Lung microvascular endothelial cell (primary cell): ENCODE measurements at places on chromosomes 7 and 10. TPM values are rescaled to one million over a fixed set of nuclear protein-coding genes. Genes with fewer than 3 reads are reported as not detected.

The CREB5 gene
- total RNA-seq, result 2.4 and 3.2 TPM in 2 replicates

The HOXA1 gene
- 0.40 and 0.44 TPM in 2 replicates for total RNA-seq

The CHST12 gene
- 2.8 and 3.8 TPM in 2 replicates for total RNA-seq

The NAT16 gene
- not detected in 2 replicates for total RNA-seq

The TAS2R41 gene
- total RNA-seq, result not detected in 2 replicates

The MYO3A gene
- not detected in 2 replicates for total RNA-seq

The RPEL1 gene
- under 0.01 and 0.20 TPM in 2 replicates for total RNA-seq

The SLC13A1 gene
- not detected in 2 replicates for total RNA-seq

The CHN2 gene
- 0.44 and 0.79 TPM in 2 replicates for total RNA-seq

The IGFBP3 gene
- total RNA-seq, result 1.5 and 2.4 TPM in 2 replicates

The GDF2 gene
- not detected in 2 replicates for total RNA-seq

The ATOH7 gene
- total RNA-seq, result not detected in 2 replicates

The ZPBP gene
- total RNA-seq, result not detected in 2 replicates

The CDK6 gene
- 24.0 and 30.4 TPM in 2 replicates for total RNA-seq

The SKIDA1 gene
- total RNA-seq, result 1.1 and 1.4 TPM in 2 replicates

The EGFR gene
- total RNA-seq, result 0.20 and 0.65 TPM in 2 replicates

The FEZF1 gene
- not detected in 2 replicates for total RNA-seq

GRCh38 chr10:99742254-99742653, 10.2 kb downstream of the CUTC start:
- no peak for DNase-seq

DNA sequence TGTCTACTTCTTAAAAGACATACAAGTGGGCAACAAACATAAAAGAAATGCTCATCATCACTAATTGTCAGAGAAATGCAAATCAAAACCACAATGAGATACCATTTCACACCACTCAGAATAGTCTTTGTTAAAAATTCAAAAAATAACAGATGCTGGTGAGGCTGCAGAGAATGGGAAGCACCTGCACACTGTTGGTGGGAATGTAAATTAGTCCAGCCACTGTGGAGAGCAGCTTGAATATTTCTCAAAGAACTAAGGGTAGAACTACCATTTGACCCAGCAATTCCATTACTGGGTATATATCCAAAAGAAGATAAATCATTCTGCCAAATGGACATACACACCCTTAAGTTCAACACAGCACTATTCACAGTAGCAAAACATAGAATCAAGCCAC, 61.8 kb upstream of the STEAP1 start:
- DNase-seq, result no peak

- DNase-seq, result no peak
Observed at GRCh38 chr7:139112316-139112715, 2.8 kb upstream of the ZC3HAV1 start.

GRCh38 chr7:157554393-157555238, 217.8 kb downstream of the DNAJB6 start:
- no peak for DNase-seq

DNA sequence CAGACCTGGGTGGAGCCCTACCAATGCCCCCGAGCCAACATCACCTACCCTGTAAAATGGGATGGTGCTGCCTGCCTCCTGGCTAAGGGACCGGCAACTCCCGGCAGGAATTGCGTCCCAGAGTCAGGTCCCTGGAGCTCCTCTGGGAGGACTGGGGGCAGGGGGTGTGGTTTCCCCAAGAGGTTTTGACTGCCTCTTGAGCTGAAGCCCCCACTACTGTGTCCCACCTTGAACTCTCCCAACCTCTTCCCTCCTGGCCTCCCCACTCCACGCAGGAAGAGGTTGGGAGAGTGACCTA, 1.3 kb downstream of the SH2B2 start:
- no peak for DNase-seq

- DNase-seq, result peak; percentile 14
Observed at GRCh38 chr10:78752708-78753107, 316.1 kb upstream of the ZMIZ1 start.

DNA sequence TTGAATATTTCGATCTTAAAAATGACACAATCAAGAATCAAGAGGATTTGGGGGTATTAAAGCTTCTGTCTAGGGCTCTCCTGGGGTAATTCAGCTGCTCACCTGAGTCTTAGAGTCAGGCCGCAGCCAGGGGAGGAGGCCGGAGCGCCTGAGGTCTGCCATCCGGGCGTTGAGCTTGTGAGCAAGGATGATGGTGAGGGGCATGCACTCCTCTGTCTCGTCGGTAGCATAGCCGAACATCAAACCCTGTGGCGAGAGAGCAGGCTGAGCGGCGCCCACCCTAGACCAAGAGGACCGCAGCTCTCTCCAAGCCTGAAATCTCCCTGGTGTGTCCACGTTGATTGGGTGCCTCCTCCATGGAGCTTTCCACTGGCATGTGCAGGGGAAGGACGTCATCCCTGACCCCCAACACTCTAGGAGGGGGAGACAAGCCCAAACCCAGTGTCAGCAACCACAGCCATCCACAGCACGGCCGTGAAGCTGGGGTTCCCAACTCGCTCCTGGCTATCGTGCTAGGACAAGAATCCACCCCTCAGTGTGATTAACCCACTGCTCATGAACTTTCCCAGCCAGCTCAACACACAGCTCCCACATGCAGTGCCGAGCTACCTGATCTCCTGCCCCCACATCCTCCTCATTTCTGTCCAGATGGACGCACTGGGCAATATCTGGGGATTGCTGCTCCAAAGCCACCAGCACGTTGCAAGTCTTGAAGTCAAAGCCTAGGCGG, 9.2 kb downstream of the MAT1A start:
- DNase-seq, result no peak

DNA sequence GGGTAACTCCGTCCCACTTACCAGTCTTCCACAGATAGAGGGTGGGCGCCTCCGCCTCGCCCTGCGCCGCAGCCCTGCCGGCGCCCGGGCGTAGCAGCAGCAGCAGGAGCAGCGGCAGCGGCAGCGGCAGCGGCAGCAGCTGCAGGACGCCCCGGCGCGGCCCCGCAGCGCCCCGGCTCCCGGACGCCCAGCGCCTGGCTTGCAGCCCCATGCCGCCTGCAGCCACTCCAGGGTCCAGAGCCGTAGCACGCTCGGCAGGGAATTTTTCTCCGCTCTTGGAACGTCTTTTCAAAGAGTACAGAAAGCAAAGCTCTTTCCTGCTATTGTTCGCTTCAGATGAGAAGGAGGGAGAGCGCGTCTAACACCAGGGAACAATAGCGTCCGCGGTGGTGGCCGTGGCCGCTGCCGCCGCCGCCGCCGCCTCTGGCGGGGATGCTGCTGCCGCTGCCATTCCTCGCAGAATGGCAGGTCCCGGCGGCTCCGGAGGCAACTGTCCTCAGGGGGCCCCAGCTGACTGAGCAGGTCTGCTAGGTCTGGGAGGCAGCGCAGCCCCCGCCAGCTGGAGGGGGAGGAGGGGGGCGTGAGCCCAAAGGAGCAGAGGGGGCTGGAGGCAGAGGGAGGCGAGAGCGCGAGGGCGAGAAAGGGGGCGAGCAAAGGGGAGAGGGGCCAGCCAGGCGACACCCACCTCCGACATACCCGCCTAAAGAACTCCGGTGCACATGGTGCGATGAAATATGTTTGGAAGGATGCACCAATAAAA, at the start of gene THSD7A:
Gene THSD7A (minus strand): TSS at position 463 of the 760 bp plus-strand sequence. CDS start 252 bp downstream, at position 211.
- peak; percentile 81 for DNase-seq

DNA sequence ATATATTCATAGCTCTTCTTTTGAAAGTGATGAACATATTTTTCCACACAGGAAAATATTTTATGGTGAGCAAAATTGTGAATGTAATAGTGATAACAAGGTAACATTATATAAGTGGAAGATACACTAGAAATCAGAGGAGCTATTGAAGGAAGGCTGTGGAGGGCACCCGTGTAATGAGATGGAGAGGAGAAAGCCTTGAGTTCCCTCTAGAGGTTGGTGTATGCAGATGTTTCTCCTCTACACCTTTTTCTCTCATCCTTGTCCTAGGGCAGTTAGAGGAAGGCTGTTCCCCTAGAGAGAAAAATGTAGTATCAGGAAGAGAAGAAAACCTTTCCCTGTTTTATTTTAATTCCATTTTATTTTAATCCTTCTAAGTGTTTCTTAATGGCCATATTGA, 54.6 kb upstream of the NRG3 start:
- DNase-seq, result no peak

GRCh38 chr7:112362053-112362650, 88.1 kb upstream of the IFRD1 start:
- no peak for DNase-seq

DNA sequence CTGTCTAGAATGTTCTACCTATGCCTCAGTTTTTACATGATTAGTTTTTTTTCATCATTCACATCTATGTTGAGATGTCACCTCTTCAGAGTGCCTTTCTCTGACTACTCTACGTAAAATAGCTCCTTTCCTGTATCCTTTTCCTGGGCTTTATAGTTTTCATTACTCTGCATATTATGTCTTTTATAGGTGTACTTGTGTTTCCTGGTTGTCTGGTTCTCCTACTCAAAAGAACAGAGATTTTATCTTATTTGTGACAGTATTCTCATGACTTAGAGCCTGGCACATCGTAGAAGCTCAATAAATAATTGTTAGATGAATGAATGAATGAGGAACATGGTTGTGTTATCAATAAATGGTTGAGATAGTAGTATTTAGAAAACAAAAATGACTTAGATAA, 17.9 kb downstream of the STEAP1 start:
- DNase-seq, result no peak

- no peak for DNase-seq
Observed at GRCh38 chr10:51403521-51403920, 295.9 kb downstream of the CSTF2T start.

DNA sequence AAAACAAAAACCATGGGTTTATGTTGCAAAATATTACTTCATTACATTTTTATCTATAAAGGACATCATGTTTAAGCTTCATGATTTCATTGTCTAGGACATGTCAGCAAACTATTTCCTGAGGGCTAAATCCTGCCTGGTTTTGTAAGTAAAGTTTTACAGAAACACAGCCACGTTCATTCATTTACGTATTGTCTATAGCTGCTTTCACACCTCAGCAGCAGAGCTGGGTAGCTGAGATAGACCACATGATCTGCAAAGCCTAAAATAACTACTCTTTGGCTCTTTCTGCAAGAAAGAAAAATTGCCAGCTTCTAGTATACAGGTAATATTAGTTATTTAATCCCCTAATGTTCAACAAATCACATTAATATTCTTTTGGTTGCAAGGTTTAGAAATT, 12.7 kb upstream of the PIP4K2A start:
- no peak for DNase-seq

DNA sequence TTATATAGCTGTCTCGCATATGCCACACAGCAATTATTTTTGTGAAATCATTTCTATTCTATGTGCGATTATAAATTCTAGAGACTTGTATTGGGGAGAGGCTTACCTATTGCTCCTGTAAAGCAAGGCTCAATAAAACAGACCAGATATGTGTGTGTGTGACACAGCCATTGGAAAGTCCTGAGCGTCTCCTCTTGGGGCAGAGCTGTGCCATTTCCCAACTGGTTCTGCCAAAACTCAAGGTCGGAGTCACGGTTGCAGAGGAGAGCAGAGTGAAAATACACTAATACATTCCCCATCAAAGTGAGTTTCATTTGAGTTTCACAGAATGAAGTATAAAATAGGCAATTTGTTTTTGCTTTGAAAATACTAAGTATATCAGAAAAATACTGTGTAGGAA, 567.4 kb upstream of the FZD8 start:
- no peak for DNase-seq

DNA sequence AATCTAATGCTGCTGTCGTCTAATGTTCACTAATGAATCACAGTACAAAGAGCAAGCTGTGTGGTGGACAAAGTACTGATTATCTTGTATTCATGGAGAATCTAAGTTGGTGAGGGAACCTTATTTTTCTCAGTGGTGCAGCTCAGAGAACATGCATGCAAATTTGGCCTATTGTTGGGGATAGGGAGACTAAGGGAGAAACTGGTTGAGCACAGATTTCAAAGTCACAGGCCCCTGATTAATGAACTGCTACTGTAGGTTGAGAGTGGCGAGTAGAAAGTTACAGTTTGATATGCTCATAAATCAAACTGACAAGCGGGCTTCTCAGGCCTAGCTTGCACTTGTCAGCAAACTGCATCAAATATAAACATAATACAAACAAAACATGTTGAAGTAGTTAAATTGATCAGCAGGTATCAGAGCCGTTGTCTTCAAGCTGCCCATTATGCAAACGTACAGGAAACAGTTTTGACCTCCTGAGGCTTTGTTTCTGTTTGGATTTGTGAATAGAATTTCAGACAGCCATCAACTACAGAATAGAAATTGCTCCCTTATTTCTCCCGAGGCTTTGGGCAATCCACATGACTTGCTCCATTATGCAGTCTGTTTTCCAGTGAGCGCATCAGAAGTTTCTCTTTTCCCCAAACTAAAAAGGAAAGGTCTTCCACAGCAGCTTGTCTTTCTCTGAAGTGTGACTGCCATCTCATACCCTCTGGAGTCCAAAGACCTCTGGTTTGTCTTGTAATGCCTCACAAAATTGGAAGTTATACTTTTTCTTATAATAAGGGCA, 215.8 kb downstream of the FOXP2 start:
- DNase-seq, result no peak

- DNase-seq, result no peak
Observed at GRCh38 chr10:14439451-14440259, 108.9 kb upstream of the FRMD4A start.

DNA sequence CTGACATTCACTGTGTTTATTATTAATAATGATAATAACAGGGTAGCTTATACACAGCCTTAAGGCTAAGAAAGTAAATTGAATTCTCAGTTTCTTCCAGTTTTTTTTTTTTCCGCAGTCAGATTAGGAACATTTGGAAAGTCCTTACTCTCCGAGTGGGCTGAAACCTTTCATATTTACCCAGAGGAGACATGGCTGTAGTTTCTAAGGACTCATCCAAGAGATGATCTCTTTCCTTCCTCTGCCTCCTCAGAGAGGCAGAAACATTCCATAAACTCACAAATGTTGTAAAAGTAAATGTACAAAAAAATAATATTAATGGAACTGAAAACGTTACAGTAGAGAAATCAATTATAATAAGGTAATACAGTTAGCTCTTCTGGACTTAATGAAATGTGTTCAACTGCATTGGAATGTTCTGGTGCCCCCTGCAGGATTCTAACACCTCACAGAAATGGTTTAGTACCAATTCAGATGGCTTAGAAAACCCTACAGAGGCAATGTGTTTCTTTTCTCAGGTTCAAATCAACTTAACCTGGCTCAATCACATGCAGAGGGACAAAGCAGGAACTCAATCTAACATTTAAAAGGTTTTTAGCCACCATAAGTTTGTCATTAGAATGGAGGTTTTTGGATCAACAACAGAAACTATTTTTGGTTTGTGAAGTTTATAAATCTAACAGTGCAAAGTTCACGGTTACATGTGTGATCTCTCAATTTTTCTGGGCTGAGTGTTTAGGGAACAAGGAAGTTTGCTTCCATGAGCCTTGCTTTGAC, 71.7 kb downstream of the ICA1 start:
- DNase-seq, result peak; percentile 67

GRCh38 chr10:119702583-119702982, 23.3 kb upstream of the INPP5F start:
- DNase-seq, result no peak

DNA sequence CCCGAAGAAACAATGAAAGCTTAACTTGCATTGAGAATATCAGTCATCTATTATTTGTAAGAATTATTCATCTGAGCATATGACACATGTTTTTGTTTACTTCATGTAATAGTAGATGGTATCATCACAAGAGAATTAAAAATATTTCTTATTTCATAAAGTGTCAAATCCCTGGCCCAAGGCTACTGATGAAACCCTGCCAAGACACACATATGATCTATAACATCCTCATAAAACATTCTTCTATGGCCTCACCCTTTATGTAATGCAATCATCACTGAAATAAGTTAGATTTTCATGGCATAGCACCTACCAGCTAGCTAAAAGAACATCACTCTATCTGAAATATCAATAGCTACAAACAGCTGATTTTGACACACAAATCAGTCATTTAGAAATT, 385.6 kb upstream of the PHF14 start:
- DNase-seq, result no peak

- DNase-seq, result no peak
Observed at GRCh38 chr7:86943447-86943846, 116.0 kb downstream of the ELAPOR2 start.
